CD4-positive, CD25-positive, alpha-beta regulatory T cell (primary cell): ENCODE measurements at places on chromosomes 1 and 21.

GRCh38 chr1:9069326-9070100 is at the start of gene SLC2A5:
SLC2A5 (minus strand) TSS chr1:9069635; CDS start chr1:9069536, 99 bp downstream.
- DNase-seq, result no peak

- no peak for DNase-seq
Measured at GRCh38 chr1:173638043-173639021, 3.2 kb downstream of the TEX50 start.

DNA sequence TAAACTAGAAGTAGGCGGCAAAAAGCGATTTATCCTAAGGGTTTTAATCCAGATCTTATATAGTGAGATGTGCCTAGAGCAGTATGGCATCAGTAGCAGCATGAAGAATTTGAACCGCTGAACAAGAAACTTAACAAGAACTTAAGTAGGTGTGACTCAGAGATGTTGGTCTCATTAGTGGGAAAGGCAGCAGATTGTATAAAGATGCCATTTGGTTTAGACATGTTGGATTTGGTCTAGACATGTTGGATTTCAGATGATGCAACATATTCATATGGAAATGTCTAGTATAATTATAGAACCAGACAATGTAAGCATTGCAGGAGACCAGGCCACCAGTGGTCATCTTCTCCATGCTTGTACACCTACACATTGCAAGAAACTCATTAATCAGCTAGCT is 42.1 kb upstream of the ZP4 start:
- no peak for DNase-seq

DNA sequence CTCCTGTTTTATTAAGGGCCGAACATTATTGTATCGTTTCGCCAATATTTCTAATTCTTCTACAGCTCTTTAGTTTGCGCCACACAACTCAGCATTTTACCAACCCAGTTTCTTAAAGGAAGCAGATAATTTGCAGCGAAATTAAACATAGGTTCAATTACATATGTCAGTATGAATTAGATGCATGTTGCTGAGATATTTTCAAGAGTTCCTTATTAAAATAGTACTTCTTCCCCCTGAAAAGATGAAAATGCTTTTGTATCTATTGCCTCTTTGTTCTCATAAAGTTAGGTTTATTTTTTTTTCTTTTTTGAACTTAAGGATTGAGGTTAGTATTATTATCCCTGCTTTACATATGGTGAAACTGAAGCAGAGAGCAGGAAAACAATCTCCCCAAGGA is 183.5 kb upstream of the C1orf105 start:
- no peak for DNase-seq

- DNase-seq, result no peak
Measured at GRCh38 chr1:178241057-178241456, 147.2 kb downstream of the RASAL2 start.

GRCh38 chr1:157073944-157074685 is 25.5 kb downstream of the ETV3L start:
- no peak for DNase-seq

GRCh38 chr1:85935234-85935633 is 221.3 kb downstream of the COL24A1 start:
- DNase-seq, result no peak

- DNase-seq, result no peak
Measured at GRCh38 chr1:214402613-214403083, 121.7 kb downstream of the SMYD2 start.

DNA sequence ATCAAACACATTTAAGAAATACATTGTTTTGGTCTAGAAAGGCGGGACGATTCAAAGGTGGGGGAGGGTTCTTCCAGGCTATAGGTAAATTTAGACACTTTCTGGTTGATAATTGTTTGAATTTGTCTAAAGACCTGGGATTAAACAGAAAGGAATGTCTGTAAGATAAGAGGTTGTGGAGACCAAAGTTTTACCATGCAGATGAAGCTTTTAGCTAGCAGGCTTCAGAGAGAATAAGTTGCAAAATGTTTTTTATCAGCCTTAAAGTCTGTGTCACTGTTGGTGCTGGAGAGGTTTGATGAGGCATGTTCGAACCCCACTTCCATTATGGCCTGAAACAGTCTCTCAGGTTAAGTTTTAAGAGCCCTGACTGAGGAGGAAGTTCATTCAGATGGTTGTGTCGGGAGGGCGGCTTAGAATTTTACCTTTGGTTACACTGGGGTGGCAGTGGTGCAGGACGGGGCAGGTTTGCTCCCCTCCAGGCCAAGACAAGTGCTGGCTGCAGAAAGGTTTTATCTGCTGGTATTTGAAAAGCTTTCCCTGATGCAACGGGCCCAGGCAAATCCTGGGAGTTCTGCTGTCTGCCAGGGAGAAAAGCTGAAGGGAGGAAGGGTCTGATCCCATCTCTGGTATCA is 16.0 kb upstream of the SLC2A5 start:
- DNase-seq, result no peak

GRCh38 chr1:120133228-120133927 is 42.9 kb downstream of the SEC22B start:
- no peak for DNase-seq

DNA sequence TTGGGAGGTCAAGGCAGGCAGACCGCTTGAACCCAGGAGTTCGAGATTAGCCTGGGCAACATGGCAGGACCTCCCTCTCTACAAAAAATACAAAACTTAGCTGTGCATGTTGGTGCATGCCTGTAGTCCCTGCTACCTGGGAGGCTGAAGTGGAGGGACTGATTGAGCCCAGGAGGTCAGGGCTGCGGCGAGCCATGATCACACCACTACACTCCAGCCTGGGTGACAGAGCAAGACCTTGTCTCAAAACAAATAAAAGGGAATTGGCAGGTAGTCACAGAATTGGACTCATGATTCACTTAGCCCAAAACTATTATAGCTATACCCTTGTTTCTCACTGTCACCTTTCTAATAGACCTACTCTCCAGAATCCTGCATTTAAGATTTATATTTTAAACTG is 5.5 kb downstream of the TADA1 start:
- DNase-seq, result no peak

DNA sequence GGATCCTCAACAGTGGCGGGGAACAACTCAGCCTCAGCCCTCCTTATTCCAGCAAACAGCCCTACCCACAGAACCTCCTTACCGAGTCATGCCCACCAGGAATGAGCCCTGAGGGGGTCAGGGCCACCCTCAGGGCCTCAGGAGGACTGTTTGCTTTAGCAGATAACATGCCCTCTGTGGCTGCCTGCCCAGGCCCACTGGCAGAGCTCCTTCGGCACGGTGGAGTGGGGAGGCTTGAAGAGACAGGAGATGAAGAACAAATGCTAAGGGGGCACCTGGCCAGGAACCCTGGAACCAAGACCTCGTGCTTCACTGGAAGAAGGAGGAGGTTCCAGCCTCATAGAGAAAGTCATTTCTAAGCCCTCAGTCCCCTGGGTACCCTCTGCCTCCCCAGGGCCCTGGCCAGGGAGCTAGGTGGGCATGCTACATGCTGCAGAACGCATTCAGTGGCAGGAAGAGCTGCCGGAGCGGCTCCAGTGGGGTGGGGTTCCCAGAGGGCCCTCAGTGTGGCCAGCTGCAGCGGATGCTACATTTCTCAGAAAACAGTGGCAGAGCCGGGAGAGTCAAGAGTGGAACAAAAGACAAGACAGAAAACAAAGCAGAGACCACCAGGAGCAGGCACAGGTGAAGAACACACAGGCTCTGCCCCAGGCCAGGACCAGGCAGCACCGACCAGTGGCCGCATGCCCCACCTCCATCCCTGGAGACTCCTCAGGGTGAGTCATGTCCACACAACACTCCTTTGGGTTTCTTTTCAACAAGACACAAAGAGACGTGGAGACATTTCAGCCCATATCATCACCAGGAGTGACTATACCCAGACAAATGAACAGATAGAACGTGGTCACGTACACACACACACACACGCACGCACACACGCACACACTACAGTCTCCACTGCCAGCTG is 39.8 kb downstream of the RIMS3 start:
- no peak for DNase-seq

DNA sequence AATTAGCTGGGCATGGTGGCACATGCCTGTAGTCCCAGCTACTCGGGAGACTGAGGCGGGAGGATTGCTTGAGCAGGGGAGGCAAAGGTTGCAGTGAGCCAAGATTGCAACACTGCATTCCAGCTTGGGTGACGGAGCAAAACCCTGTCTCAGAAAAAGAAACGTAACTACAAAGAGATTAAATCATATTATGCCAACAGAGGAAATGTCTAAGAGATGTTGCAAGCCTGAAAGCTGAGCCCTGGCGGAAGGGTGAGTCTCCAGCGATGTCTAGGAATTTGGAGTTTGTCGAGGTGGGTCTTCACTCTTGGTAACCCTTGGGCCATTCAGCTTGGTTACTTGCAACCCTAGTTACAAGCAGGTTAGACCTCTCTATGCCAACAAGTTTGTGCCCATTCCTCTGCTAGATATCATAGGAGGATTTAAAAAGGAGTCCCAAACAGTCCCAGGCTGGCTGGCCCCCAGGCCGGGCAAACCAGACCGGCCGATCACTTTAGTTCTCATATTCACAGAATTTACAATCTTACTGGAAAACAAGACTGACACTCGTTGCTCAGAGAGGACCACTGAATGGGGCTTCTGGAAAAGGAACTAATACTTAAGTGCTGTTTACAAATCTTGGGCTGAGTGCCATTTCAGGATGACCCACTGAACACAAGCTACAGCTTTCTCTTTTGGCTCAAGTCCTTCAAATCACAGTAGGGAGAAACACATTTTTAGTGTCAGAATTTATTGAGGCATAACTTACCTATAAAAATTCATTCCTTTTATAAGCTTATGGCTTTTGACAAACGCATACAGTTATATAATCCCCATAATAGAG is 27.1 kb downstream of the SLC30A1 start:
- no peak for DNase-seq

GRCh38 chr21:35119501-35120047 is 70.5 kb upstream of the RUNX1 start:
- no peak for DNase-seq

GRCh38 chr1:93255222-93256079 is 74.9 kb downstream of the CCDC18 start:
- DNase-seq, result no peak

DNA sequence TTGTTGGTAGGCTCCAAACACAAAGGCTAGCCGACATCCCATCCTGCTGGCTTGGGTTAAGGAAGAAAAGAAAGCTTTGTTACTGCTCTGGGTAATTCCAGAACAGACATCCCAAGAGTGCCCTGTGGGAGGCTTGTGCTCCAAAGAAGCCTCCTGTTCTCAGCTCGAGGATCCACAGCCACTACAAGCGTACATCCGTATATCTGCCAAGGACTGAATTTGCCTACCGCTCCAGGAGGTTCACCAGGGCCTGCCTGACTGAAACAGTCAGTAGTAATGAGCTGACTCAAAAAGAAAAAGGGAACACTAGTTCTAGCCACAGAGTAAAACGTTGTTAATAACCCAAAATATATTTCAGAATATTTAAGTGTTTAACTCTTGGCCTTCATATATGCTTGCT is 24.8 kb upstream of the MUTYH start:
- DNase-seq, result no peak

DNA sequence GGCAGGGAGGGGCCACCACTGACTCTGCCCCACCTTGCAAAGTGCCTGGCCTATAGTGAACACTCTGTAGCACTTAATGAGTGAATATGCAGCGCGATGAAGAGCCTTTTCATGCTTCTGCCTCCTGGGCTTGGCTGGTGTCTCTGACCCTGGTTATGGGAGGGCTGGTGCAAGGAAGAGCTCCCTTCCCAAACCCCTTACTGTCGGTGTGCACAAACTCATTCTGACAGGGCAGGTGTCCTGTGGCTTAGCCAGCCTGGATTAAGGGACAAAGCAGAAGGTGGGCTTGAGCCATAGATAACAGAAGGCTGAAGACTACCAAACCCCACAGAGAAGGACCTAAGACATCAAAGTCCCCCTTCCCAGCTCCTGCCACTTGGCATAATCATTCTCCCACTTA is 2.0 kb upstream of the NCMAP start:
- no peak for DNase-seq

DNA sequence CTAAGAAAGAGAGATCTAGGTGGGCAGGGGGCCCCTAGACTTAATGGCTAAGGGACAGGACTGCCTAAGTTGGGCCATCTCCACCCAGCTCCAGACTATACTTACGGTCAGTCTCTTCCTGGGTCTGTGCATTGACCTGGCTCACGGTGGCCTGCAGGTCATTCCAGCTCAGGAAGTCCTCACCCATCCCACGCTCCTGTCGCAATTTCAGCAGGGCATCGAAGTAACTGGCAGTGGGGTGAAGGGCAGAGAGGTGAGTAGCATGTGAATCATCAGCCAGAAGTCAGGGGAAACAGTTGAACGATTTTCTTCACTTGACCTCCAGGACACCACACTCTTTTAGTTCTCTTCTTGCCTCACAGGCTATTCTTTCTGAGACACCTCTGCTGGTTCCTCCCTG is 20.5 kb downstream of the IQGAP3 start:
- no peak for DNase-seq

GRCh38 chr1:50453266-50453665 is 30.0 kb upstream of the DMRTA2 start:
- DNase-seq, result no peak

GRCh38 chr1:53134961-53135734 is 7.3 kb downstream of the SLC1A7 start:
- no peak for DNase-seq

DNA sequence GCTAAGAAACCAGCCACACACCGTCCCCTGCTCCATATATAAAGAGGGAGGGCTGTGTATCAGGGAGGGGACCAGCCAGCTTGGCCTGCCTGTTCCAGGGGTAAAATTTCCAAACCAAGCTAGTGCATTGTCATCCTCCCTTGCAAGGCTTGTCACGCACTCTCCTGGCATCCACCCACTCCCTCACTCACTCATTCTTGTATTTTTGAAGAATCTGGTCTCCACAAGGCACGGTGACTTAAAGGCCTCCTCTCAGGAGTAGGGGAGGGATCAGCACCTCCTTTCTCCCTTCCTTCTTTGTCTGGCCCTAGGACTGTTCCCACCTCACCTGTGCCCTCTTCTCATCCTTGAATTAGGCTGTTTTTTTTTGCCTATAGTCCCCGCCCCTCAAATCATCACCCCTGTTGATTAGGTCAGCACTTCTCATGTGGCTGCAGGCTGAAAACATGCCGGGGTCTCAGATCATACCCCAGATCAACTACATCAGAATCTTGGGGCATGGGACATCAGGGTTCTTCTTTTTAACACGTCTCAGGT is 5.0 kb downstream of the ABCA4 start:
- DNase-seq, result no peak

DNA sequence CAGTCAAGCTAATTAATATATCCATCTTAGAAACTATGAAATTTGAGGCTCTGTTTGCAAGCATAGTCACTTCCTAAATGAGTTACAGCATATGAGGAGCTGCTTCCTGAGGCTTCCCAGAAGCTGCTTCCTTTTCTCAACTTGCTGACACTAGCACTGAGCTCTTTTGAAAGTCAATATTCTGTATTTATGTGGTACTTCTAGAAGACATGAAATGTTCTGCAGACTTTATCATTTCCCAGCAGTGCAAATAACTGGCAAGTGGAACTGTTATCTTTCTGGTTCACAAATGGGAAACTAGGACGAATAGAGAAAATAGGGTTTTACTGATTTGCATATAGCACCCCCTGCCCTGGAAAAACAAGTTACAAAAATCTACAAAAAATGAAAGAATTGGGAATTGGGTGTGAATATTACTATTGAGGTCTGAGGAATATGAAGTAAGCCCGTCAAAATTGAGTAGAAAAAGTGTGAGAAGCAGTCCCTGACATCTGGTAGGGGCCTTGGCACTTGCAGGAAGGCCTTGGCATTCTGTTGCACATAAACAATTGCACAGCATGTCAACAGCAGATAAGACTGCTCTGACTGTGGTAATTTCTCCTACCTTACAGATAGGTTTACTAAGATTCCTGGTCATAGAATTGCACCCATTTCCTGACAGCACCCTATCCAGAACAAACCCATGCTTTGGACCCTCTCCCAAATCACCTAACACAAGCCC is 7.1 kb downstream of the GIPC2 start:
- no peak for DNase-seq

- no peak for DNase-seq
Measured at GRCh38 chr1:97877307-97877706, 43.5 kb downstream of the DPYD start.
